ENCODE measurements at places on chromosomes 2 and 18.
A peak's percentile ranks its signal among the peaks of the same experiment; 100 is the strongest.

DNA sequence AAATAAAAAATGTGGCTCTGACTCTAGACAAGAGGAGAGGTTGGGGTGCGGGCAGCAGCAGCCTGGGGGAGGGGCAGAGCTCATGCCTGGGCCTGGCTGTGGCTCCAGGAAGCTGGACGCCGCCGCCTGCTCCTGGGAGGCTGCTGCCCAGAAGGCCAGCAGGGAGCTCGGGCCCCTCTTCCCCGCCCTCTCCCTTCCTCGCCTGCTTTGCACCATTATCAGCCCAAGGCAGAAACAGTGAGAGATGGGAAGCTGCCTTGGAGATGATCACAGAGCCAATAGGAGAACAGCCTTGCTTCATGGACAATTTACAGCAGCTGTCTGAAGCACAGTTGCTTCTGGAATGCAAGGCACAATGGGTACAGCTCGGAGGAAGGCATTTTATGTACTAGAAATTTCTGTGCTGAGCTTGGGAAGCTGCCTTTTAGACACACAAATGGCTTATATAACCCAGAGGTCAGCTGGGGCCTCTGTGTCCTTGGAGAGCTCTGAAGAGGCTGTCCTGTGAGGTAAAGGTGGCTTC is 55.3 kb upstream of the AFF3 start:
- DNase-seq, result peak; percentile 73

GRCh38 chr2:229071292-229071976 is 199.7 kb downstream of the PID1 start:
- no peak for DNase-seq

DNA sequence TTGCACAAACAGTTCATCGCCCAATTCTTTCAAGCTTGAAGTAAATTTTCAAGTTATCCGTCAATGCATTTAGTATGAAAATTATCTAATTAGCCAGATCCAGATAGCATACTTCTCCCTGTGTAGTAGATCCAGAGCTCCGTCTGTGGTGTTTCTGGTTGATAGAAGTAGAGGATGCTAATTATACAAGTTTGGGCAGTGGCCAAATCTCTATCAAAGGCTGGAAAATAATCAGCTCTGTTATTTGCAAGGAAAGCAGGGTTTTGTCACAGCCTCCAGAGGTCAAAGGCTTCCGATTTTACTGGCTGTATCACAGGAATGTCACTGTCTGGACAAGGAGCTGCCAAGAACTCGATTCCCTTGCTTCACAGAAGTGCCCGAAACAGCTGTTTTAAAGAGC is 28.6 kb downstream of the LRRC30 start:
- no peak for DNase-seq

GRCh38 chr18:58341916-58342315 is 287.0 kb downstream of the ALPK2 start:
- no peak for DNase-seq

GRCh38 chr2:172428832-172429210 is 1.4 kb downstream of the ITGA6 start:
- DNase-seq, result no peak

- no peak for DNase-seq
Measured at GRCh38 chr2:63591566-63592175, 2.9 kb downstream of the MDH1 start.

DNA sequence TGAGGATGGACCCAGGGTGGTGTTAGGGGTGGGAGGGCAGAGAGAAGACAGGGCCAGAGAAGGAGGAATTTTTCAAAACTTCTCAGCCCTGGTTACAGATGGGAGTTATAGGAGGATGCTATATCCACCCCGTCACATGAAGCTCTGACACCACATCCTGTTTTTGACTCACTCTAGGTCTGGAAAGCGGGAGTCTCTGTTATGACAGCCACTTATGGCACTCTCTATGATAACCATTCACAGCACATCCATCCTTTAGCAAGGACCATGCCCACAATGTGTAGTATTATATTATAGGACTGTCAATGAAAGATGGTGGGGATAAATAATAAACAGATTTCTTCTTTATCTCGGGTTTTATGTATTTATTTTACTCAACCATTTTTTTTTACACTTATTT is 461.2 kb downstream of the CDH2 start:
- DNase-seq, result no peak

- DNase-seq, result no peak
Measured at GRCh38 chr2:74513605-74514367, 464 bp upstream of the TLX2 start.

GRCh38 chr2:223114170-223114569 is 62.2 kb downstream of the KCNE4 start:
- DNase-seq, result no peak

GRCh38 chr18:56873441-56874140 is 222.4 kb downstream of the WDR7 start:
- DNase-seq, result peak; percentile 34

DNA sequence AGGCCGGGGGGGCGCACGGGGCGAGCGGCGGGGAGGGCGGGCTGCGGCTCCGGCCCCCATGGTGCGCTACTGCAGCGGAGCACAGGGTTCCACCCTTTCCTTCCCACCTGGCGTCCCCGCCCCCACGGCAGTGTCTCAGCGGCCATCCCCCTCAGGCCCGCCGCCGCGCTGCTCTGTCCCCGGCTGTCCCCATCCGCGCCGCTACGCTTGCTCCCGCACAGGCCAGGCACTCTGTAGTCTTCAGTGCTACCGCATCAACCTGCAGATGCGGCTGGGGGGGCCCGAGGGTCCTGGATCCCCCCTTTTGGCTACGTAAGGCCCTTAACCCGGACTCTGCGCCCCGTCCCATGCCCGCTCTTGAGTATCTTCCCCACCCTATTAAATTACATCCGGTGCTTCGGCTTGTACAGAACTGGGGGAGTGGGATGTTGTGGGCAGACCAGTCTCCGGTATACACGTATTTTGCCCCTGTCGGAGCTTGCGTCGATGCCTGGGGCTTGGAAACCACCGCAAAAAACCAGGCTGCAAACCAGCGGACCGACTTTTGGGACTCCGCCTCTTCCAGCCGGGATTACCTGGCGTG is 598 bp upstream of the WBP1 start:
- DNase-seq, result peak; percentile 86

GRCh38 chr2:232480201-232481190 is 7.1 kb downstream of the ECEL1 start:
- no peak for DNase-seq

DNA sequence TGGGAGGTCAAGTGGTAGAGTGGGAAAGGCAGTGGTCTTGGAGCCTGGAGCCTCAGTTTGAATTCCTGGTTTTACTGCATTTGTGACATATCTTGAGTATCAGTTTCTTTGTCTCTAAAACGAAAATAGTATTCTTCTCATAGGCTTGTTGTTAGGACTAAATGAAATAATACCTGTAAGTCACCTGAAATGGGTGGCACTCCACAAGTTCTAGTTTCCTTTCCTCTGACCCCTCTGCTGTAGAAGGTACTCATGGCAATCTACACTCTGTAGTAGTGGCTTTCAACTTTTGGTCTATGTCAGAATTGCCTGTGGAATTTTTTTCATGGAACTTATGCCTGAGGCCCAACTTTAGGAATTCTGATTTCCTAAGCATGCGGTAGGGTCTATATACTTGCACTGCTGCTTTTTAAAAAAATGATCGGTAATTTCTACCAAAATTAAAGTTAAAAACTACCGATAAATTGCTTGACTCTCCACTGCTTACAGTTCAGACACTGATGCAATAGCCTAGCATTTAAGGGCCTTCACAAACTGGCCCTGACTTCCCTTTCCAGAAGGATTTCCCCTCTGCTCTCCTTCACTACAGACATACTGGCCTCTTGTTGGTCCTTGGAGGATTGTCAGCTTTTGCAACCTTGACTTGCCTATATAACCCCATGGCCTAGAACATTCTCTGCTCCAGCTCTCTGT is 47.2 kb downstream of the PLEK start:
- DNase-seq, result no peak

DNA sequence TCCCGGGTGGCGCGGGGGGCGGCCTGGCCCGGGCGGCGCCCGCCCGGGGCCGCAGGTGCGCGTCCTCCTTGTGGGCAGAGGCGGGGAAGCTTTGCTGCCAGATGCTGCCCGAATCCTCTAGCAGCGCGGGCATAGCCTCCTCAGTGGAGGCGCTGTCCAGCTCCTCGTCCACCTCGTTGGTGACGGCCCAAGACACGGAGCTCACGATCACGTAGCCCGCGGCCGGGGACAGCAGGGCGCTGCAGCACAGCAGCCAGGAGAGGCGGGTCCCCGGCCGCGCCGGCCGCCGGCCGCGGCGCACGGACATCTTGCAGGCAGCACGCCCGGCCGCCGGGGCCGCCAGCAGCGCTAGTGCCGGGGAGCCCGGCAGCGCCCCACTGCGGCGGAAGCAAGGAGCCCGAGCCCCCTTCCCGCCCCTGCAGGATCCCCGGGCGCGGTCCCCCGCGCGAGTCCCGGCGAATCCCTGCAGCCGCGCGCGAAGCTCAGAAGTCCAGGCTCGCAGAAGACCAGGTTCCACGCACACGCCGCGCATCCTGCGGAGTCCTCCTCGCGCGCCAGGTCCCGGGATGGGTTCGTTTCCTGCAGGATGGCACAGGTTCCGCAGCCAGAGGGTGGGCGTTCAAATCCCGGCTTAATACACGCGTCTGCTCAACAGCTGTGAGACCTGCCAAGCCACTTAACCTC is at the start of gene CREG2:
Gene CREG2, minus strand, starts transcription at position 353 of the 684 bp plus-strand sequence. Its CDS starts 46 bp downstream, at position 307.
- DNase-seq, result peak; percentile 75

GRCh38 chr2:132804051-132804450 is 134.0 kb upstream of the LYPD1 start:
- peak; percentile 66 for DNase-seq

Data from NCI-H345 (cell line).